ENCODE measurements at places on chromosomes 7 and 10.

GRCh38 chr10:235915-236314, 100.7 kb downstream of the ZMYND11 start:
- DNase-seq: no peak

DNA sequence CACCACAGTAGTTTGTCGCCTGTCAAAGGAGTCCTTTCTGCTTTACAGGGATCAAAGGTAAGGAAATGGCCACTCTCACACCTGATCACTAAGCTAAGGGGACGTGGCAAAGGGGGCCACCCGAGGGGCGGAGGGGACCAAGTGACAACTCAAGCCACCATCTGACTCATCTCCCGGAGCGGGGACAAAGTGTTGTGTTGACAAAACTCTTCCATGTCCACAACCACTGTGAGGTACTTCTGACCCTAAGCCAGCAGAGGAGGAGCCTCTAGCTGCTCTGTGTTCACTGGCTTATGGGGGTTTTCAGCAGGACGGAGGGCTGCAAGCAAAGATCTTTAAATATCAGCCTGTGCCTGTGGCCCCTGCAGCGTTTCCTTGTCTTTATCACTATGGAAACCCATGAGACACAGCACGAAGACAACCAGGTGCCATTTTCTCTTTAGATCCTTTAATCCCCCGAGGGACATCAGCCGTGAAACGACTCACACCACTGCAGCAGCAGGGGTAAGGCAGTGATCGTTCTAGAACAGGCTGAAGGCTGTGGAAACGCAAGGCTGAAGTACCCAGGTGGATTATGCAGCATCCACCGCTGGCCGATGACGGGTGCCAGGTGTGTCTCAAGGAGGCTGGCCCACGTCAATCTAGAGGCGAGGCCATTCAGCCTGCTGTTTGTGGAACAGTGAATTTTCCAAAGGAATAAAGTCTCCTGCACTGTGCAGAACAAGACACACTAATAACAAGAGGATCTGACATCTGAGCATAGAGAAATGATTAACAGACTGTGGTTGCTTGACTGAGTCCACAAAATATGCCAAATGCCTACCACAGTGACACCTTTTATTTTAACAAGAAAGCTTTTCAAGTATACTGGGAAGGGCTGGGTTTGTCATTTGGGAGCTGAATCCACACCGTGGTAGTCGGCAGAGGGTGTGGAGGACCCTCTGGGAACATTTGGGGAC, 26.6 kb upstream of the DDC start:
- no peak for DNase-seq

GRCh38 chr10:35558276-35558675, 46.9 kb upstream of the GJD4 start:
- no peak for DNase-seq

GRCh38 chr10:5387169-5387568, 17.5 kb downstream of the TUBAL3 start:
- no peak for DNase-seq

DNA sequence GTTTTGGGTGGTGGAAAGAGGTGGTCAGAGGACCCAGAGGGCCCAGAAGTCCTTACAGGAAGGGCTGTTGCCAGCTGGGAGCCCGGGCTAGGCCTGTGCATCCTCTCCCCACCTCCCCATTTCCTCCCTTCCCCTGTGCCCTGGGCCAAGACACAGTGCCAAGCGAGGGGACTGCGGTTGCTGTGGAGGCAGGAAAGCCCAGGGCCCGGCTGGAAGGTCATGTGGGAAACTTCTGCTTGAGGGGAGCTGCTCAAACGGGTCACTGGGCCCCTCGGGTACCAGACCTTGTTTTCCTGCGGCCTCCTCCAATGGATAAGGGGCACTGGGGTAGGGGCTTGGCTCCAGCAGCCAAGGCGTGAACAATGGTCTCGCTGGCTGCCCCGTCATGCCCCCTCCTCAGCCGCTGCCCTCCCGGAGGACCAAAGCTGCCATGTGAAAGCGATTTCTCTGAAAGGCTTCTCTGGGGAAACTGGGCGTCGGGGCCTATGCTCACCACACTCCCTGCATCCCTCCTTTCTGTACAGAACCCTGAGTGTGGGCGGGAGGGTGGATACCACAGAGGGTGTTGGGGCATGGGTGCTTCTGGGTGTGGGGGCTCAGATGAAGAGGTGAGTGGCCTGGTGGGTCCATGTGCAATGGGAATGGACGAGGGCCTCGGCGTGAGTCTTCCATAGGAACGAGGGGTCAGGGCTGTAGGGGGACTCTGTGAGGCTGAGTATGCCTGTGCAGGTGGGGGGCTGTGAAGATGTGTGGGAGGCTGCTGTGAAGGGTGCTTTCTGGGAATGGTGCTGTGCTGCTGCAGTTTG, 135.3 kb downstream of the PTPN20 start:
- no peak for DNase-seq

DNA sequence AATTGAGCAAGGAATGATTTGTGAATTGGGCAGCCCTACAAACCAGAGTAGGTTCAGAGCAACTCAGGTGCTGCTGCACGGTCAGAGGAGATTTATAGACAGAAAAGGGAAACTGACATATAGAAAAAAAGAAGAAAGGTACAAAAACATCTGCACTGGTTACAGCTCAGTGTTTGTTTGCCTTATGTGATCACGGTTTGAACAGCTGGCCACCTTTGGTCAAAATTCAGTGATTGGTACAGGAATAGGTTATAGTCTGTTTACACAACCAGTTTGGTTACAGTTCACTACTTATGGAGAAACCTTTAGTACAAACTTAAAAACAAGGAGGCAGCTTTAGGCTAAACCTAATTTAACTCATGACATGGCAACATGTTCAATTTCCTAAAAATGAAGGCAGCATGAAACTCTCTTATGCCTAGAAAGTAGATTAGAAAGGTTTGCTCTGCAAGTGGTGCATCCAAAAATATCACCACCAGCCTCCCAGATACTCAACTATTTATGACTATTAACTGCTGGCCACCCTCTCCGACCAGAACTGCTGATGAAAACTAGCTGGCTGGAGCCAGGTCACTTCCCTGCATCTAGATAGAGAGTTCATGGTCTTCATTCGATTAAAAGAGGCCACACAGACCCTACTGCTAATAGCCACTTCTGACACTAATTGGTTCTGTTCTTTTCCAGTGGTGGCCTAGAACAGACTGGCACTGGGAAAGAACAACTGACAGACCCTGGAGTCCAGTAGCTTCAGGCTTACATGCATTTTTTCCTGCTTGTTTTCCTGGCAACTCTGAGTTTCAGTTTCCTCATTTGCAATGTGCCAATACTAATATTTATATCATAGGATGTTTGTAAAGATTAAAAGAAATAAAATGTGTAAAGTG, 548.0 kb downstream of the CCSER2 start:
- DNase-seq: no peak

- no peak for DNase-seq
Observed at GRCh38 chr7:98294798-98295382, 13.4 kb downstream of the BRI3 start.

- no peak for DNase-seq
Observed at GRCh38 chr10:53025172-53025711, 252.7 kb upstream of the MBL2 start.

DNA sequence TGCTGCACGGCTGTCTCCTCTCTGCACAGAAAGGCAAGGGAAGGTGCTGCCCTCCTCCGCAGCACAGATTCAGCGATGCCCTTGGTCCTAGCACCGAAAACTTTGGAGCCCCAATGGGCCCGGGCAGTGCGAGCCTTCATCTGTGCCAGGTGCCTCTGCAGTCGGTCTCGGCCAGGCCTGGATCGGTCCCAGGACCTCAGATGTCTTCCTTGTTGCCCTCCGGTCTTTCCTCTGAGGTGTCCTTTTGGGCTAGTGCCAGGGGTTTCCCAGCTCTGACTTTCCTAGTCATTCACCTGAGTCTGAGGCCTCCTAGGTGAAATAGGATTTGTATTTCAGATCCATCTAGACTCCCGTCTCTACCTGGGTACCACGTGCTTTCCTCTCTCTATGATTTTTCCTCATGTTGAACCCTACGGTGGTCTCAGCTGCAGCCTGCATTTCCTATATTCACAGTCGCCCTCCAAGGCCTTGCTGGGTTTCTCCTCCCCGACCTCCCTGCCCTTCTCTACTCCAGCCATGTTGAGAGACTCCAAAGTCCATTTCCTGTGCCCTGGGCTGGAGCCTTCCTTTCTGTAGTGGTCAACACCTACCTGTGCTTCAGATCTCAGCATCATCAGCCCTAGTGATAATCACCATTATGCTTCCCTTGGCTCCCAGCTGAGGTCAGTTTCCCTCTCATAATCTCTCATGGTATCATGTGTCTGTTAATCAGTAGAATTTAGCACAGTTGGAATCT, 92.0 kb upstream of the PRSS58 start:
- no peak for DNase-seq

DNA sequence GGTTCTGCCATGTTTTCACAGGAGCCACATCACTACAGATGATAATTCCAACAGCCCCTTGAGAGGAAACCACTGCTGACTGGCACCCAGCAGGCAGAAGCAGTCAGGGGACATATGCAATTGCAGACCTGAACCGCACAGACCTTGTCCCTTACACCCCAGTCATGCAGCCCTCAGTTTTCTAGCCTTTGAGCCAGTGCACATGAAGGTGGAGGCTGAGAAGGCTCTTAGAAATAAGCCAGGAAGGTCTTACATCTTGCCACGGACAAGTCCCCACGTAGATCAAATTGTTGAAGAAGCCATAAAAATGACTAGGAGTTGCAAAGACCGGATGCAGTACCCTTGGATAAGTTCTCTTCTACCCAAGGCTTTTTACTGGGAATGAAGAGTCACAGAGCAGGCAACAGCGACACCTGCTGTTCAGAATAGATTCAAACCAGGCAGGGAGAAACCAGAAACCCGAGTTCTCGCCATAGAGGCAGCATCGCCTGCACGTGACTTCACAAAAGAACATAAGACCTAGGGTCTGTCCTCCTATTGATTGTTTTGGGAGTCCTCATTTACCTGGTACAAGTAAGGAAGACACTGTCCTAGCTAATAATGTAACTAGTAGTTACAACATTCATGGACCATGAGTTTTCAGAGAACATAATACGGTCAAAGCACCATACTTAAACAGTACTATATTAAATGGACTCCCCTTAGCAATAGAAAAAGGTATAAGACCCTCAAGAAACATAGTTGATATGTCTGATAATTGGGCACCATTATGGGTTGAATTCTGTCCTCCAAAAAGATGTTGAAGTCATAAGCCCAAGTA, 11.1 kb downstream of the STEAP1B start:
- peak; percentile 33 for DNase-seq

GRCh38 chr10:71040846-71041605, 152.7 kb upstream of the PCBD1 start:
- DNase-seq: no peak

DNA sequence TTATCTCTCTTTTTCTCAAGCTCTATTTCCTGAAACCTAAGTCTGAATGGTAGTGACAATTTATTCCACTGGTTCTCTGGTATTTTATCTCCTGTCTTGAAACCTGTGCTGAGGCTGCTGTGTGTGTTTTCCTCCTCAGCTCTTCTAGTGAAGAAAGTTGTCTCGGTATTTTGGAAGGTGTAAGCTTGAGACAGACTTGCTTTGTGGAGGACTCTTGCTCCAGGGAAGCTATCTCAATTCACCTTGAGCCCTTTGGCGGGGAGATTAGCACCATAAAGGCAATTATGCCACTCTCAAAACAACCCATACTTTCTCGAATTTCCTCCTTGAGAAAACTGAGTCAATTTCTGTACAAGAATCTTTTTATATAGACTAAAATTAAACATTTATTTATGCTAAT, 141.6 kb downstream of the THSD7A start:
- no peak for DNase-seq

GRCh38 chr7:124934841-124935240, 5.2 kb upstream of the POT1 start:
- DNase-seq: no peak

DNA sequence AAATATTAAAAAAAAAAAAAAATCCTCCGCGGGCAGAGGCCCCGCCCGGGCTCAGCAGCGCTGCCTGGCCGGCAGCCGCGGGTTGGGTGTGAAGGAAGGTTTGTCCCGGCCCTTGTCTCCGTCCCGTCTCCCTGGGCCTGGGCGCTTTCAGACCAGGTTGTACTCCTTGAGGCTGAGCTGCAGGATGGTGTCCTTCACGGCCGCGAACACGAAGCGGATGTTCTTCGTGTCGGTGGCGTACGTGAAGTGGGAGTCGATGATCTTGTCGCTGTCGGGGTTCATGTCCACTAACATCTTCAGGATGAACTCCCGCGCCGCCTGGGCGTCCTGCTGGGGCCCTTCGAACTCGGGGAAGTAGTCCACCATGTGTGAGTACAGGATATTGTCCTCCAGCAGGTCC, 123.7 kb upstream of the KCTD7 start:
- no peak for DNase-seq

All from stimulated activated CD8-positive, alpha-beta memory T cell treated with anti-CD3 and anti-CD28 coated beads, Interleukin-7, amount 100 ng/mL, for 1 hour (primary cell).